ENCODE measurements at places on chromosomes 1 and 21. TPM values are rescaled to one million over a fixed set of nuclear protein-coding genes. Genes with fewer than 3 reads are reported as not detected.

PLA2G4A gene
- polyA plus RNA-seq = 11.9 TPM

CGN gene
- 2.0 TPM for polyA plus RNA-seq

EPB41 gene
- polyA plus RNA-seq = 21.1 TPM

ALX3 gene
- polyA plus RNA-seq = not detected

IL12RB2 gene
- 0.63 TPM for polyA plus RNA-seq

PEAR1 gene
- 4.2 TPM for polyA plus RNA-seq

C4BPA gene
- polyA plus RNA-seq = not detected

C1orf115 gene
- polyA plus RNA-seq = 0.72 TPM

SPRR2A gene
- polyA plus RNA-seq = 4.7 TPM

ATP6V1G3 gene
- not detected for polyA plus RNA-seq
